ENCODE measurements at places on chromosomes 1 and 21.

GRCh38 chr1:32749771-32750170, 47.2 kb upstream of the SYNC start:
- DNase-seq, result no peak

DNA sequence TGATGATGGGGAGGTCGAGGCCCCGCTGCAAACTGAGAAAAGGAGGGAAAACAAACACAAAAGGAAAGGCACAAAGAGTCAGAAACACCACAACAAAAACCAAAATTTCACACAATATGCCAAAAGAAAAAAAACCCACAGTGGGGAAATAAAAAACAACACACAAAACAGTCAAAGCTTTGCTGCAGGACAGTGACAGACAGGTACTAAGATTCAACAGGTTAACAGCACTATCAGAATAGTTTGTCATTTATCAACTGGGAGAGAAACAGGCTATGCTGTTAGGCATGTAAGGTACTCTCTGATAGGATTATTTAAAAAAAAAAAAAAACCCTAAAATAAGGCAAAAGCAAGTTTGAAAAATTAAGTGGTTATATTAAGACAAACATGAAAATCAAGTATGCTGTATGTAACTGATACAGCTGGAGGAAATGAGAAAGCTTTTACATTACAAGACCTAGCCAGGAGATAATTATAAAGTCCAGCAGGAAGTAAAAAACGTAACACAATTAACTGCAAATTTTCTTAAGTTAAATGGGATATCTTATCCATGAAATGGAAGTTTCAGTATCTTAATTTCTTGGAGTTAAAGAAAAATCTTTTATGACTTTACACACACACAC, 179.0 kb downstream of the EIF4G3 start:
- no peak for DNase-seq

DNA sequence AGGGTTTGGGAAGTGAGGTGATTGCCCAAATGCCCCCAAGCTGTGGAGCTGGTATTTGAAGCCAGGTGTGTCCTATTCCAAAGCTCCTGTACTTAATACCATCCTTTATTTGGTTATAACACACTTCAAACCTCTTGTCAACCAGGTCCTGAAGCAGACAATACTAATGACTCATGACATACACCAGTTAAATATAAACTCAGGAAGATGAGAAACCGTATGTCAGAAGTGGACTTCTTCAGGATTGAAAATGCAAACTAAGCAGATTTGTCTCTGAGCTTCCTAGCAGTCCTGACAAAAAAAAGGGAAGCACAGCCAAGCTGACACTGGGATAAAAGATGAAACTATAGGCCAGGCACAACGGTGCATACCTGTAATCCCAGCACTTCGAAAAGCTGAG, 70.6 kb downstream of the ALPL start:
- no peak for DNase-seq

GRCh38 chr1:203548892-203549291, 54.9 kb downstream of the OPTC start:
- no peak for DNase-seq

DNA sequence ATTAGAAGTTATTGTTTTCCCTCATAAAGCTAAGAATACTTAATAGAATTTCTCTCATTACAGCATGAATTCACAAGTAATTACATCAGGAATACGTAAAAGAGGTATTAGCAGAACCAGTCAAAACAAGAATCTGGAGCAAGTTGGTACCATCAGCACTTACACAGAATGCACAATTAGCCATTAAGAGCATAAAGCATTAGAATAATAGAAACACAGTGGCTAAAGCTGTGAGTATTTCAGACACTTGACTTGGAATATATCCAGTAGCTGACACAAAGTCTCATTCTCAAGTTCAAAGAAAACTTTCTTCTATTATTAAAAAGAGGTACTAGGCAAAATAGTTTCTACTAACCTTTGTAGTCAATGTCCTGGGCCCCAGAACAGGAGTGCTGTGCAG, 49.6 kb downstream of the KRTAP19-8 start:
- DNase-seq, result no peak

DNA sequence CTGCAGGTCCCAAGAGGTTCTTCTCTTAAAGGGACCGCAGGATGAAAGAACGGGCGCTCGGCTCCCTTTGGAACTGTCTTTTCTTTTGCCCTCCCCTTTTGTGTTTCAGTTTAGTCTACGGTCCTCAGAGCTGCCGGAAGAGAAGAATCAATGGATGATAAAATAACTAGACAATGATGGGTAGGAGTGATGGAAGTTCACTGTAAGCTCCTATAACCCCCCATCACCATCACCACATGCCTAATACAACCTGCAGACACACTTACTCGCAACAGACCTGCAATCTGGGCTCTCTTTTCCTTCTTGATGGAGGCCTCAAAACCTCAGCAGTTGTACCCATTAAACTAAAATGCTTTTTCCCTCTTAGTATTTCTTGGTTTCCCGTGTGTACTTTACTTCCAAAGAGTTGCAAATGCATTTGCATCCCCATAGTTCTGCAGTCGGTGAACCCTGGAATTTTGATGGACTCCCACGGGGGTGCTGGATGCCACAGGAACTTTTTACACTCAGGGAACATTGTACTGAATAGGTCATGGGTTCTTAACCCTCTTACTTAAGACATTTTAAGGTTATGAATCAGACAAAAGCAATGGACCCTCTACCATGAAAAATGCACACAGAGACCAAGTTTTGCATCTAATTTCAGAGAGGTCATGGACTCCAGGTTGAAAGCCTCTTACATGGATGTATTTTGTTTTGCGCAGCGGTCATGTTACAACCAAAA, 633 bp upstream of the RFX5 start:
- DNase-seq, result no peak

DNA sequence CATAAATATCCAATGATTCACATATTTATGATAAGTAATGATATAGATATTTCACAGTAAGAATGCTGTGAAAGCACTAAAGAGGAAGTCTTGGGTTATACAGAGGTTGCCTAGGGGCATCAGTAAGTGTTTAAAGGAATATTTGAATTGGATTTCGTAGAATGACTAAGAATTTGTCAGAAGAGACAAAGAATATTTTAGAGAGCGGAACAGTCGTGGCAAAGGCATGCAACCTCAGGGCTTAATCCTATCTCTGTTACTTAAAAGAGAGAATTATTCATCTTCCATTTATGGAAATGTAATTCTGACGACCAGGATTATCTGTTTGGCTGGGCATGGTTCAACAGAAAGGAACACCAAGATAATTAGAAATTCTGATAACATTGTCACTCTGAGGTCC, 171.9 kb upstream of the NR5A2 start:
- no peak for DNase-seq

DNA sequence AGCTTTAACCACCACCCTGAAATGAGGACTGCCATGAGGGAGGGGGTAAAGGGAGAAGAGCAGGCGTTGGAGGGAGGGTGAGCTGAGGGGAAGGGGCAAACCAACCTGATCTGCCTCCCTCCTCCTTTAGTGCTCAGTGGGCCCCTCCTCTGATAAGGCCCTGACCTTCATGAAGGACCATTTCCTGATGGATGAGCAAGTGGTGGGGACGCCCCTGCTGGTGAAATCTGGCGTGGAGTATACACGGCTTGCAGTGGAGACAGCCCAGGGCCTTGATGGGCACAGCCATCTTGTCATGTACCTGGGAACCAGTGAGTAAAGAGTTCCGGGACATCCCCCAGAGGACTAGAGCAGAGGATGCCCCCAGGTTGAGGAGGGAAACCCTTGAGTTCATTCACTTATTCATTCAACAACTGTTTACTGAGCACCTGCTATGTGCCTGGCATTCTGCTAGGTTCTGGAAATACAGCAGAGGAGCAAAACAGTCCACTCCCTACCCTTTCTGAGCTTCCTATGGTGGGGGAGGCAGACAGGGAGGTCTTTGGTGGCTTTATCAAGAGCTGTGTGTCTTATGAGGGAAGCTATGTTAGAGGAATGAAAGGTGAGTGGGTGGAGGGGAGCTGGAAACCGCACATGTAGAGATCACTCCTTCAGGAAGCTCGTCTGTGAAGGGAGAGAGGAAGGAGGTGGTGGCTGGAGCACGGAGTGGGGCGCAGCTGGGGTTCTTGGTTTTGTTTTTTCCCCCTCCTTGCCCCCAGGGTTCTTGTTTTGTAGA, 19.5 kb downstream of the SEMA4A start:
- DNase-seq, result no peak

Data from CD4-positive, alpha-beta T cell treated with Interleukin-6 at 100 ng/mL for 8 hours (primary cell).